ENCODE measurements at places on chromosomes 5 and 9. TPM values are rescaled to one million over a fixed set of nuclear protein-coding genes. Genes with fewer than 3 reads are reported as not detected.

- DNase-seq = no peak
Measured at GRCh38 chr9:98501819-98502218, 206.9 kb downstream of the GABBR2 start.

GRCh38 chr5:137836997-137837396 lies 30.7 kb upstream of the MYOT start:
- no peak for DNase-seq

GRCh38 chr9:128333451-128333869 lies 6.9 kb upstream of the SLC27A4 start:
- no peak for DNase-seq

The FGF1 gene
- 5.1 TPM for total RNA-seq

GRCh38 chr9:5939530-5939929 lies 48.8 kb downstream of the MLANA start:
- DNase-seq = no peak

GRCh38 chr5:53019320-53019719 lies 30.2 kb downstream of the ITGA2 start:
- no peak for DNase-seq

The SAXO1 gene
- total RNA-seq = 0.21 TPM

GRCh38 chr9:76161541-76161940 lies 232.7 kb downstream of the RFK start:
- DNase-seq = peak; percentile 25

- DNase-seq = no peak
Measured at GRCh38 chr5:56212130-56212879, 20.8 kb downstream of the ANKRD55 start.

The UGT3A2 gene
- 0.58 TPM for total RNA-seq

The C5orf63 gene
- 6.4 TPM for total RNA-seq

- no peak for DNase-seq
Measured at GRCh38 chr5:132093271-132093670, 19.7 kb downstream of the CSF2 start.

DNA sequence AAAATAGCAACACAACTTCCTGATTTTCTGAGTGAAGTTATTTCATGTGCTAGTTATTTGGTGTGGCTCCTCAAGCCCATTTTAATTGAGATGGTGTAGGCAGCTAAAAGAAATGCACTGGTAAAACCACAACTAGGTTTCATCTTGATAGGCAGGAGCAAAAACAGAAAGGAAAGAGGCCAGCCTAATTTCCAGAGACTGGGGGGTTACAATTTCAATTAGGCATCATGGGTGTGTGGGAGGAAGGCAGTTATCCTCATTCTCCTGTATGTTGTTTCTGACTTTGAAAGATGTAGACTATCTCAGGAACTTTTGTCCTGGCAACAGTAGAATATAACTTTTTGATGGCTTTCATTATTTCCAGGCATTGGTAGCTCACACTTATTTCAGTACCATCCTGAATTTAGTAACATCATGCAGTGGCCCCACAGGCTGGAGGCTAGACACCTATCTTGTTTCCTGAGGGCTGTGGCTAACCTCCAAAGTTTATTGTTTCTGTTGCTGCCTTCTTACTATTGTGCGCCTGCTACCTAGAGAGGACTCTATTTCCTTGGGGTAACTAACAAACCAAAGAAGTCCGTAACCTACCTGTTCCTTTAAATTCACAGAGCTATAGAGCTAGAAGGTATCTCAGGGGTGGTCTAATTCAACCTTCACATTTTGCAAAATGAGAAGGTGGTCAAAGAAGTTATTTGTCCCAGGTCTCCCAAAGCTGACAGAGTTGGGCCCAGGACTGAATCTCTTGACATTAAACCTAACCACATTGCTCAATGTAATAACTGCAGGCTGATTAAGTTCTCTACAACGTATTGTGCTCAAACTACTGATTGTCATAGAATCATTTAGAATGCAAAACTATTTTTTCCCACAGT lies 42.4 kb downstream of the FYB1 start:
- no peak for DNase-seq

DNA sequence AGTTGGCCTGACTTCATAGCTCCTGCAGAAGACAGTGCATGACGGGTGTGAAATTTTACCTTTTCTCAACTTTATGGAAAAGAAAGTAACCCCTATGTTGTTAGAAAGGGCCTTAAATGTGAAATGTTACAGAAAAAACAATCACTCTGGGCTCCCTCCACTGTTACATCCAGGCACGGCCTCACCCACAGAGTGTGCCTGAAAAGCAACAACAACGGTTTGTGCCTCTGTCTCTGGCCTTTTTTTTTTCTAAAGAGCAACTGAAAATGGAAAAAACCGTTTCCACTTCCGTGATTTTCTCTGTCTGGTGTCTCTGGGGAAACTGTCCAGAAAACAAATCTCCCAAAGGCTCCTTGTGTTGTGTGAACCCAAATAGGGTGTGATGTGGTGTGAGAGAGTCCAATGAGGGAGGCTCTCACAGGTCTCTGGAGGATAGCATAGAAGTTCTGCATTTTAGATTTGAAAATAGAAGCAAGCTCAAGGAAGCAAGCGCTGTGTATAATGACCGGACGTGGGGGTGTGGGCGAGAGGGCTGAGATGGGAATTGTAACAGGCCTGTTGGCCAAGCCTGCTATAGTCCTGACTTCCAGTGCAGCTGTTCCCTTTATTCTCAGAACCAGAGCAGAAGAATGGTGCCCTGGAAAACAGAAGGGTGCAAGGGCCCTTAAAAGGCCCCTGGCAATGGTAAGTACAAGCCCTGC lies 221.8 kb upstream of the TUT7 start:
- DNase-seq = no peak

Data from urinary bladder (tissue), 4 donors.